CD4-positive, alpha-beta T cell (primary cell): ENCODE measurements at places on chromosomes 4 and X.

DNA sequence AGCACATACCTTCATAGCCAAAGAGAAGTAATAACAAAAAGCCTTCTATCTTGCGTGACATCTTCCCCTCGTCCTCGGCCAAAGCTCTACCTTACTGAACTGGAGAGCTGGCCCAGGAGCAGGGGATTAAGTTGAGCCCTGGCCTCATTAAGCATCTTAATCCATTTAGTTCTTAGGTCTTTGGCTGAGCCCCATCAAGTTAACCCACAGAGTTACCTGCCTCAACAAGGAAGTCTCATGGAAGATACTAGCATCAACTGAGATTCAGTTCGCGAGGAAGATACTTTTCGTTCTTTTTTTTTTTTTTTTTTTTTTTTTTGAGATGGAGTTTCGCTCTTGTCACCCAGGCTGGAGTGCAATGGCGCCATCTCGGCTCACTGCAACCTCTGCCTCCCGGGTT lies at the start of gene RS1:
RS1 (minus strand) TSS at position 101 of the 400 bp plus-strand sequence; CDS start at position 61, 40 bp downstream.
- DNase-seq: no peak

DNA sequence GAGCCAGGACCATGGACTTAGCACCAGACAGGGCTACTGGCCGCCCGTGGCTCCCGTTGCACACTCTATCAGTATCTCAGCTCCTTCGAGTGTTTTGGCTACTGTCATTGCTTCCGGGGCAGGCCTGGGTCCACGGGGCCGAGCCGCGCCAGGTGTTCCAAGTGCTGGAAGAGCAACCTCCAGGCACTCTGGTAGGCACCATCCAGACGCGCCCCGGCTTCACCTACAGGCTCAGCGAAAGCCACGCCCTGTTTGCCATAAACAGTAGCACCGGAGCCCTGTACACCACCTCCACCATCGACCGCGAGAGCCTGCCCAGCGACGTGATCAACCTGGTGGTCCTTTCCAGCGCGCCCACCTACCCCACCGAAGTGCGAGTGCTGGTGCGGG lies 1.6 kb downstream of the FAT4 start:
- DNase-seq: no peak

DNA sequence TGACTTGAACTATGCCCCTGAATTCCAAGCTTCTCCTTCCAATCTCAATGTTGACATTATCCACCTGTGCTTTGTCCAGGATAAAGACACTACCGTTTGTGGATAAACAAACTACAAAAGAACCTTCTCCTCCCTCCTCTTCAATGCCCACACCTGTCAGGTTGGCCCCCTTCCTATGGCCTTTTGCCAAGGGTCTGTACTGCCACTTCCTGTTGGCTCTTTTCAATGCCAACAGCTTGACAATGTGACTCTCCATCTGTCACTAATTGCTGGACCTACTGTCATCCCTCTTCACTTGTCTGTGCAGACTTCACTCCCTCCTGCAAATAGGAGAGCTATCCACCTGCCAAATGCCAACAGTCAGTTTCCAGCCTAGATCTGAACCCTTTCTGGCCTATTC lies 35.8 kb upstream of the MID1 start:
- DNase-seq: no peak

DNA sequence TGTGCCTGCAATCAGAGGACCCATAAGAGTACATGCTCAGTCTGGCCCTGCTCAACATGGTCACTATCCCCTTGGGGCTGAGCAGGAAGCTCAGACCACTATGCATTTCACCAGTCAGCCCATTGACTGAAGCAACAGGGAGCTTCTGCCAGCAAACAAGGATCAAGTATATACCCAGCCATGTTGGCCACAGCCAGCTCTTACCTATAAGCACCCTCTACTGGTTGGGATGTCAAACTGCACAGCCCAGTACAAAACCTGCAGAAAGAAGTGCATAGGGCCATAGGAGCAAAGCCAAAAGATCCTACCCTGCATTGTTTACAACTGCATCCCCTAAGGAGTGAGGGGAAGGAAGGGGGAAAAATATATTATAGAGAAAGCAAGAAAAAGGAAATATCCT lies 214.4 kb upstream of the CPEB2 start:
- no peak for DNase-seq

GRCh38 chrX:21798677-21799219 lies 40.7 kb upstream of the MBTPS2 start:
- no peak for DNase-seq

- DNase-seq: no peak
Measured at GRCh38 chr4:45155081-45155777, 428.9 kb upstream of the GNPDA2 start.

GRCh38 chrX:118847676-118848075 lies 24.1 kb downstream of the ZCCHC12 start:
- no peak for DNase-seq

GRCh38 chr4:26174027-26174426 lies 146.8 kb upstream of the RBPJ start:
- DNase-seq: no peak

GRCh38 chr4:84966382-84967242 lies at the start of gene WDFY3:
Gene WDFY3 (minus strand): TSS chr4:84966690. CDS start chr4:84860591, 106,099 bp downstream.
- no peak for DNase-seq

GRCh38 chr4:18049446-18049845 lies 27.9 kb upstream of the LCORL start:
- DNase-seq: no peak

- no peak for DNase-seq
Measured at GRCh38 chr4:123386609-123387008, 10.0 kb upstream of the SPRY1 start.

DNA sequence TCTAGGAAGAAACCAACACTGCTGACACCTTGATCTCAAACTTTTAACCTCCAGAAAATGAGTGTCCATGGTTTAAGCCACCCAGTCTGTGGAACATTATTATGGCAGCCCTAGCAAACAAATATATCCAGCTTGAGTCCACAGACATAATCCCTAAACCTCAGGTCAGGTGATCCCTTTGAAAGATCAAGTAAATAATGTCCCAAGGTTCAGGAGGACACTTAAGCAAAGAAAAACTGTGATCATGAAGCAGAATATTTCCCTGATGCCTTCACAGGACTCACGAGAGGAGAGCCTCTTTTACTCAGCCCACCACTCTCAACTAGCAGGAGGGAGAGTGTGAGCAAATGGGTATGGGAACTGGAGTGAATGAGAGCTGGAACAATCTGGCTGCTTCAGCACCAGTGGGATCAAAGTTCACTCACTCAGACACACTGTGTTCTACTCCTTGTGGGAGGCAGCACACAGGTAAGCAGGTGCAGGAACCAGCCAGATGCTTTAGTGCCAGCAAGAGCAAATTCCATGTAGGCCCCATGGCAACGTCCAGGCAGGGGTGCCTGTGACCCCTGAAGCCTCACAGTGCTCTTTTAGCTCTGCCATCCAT lies 608.4 kb downstream of the RAB28 start:
- DNase-seq: no peak
